ENCODE measurements at places on chromosomes 7 and 10.

GRCh38 chr7:29413626-29414136 is 150.0 kb upstream of the PRR15 start:
- DNase-seq, result no peak

DNA sequence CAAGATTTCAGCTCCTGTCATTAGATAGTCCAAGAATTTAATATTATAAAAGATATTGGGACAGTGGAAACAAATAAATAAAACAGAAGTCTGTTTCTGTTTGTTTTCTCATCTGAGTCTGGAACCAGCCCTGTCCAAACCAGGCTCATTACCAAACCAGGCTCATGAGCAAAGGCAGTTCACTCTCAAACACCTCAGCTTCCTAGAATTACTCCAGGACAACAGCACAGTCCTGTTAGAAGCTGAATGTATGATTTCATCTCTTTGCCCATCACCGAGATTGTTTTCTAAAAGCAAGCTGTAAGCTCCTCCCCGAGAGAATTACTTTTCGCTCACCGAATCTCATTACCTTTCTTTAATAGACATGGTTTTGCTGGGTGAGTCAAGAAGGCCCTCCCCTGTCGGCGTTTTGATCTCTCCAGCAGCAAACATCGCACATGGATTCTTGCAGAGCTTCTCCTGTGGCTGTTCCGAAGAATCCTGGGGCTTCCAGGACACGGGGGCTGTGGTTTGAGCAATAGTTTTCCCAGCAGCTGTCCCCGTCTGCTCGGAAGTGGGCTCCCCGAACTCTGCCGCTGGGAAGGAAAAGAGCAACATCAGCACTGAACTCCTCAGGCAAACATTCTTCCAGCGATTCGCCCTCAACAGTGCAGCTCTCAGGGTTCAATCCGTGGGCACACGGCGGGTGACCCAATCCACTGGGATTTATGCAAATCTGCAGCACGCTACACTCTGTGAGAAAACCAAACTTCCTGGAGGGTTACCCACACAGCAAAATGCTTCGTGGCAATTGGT is 112.5 kb downstream of the SVIL start:
- DNase-seq, result no peak

DNA sequence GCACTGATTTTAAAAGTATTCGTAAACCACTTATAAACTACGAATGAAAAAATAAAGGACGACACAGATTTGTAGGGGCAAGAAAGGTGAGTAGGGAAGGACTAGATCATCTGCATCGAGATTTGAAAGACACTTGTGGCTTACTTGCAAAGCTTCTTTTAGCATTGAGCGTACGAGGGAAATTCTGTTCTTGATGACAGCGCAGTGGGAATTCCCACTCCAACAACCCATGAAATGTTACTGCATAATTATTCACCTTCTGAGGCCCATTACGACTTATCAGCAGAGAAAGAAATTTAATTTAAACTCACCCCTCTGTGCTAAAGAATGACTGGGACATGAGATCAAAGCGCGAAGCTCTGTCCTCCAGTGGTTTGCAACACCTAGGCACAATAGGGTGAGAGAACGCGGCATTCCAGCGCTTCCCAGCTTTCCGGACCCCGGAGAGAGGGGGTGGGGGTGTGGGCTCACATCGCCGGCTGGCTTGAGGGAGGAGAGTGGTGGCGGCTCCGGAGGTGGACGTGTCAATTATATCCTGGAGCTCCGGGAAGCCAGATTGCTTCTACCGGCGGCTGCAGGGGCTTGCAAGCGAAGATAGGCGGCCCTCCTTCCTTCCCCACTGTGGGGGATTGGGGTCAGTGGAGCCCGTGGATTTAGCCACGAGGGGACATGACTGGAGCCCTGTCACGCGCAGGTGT is 10.3 kb downstream of the SP8 start:
- no peak for DNase-seq

DNA sequence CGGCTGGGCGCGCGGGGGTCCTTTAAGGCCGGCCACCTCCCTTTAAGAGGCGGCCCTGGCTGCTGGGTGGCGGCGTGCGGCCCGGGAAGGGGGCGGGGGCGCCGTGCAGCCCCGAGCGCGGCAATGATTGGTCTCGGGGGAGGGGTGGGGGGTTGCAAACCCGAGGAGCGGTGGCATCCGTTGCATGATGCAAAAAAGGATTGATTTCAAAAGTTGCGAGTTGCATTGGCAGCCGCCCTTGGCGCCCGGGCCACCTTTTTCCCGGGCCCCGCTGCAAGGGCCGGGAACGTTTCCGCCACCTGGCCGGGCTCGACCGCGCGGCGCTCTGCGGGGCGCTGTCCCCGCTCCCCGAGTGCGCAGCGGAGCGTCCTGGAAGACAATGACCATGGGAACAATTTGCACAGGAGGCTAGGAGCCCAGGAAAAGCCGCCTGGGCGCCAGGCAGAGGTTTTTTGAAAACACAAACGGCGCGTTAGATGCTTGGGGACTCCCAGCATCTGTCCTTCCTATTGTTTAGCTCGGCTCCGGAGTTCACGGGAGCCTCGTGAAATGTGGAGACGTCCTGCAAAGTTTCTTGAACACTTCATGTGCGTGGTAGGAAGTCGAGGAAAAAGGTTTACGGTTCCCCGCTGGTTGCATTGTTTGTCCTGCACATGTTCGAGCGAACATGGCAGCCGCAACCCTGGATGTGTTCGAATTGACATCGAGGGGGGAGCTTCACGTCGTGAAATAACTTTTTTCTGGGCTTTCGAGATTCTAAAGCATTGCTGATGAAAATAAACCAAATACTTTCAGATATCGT is at the start of gene SEPHS1:
Gene SEPHS1, minus strand, starts transcription at position 78 of the 802 bp plus-strand sequence. CDS start 3,343 bp downstream, outside the sequence.
- peak; percentile 47 for DNase-seq

DNA sequence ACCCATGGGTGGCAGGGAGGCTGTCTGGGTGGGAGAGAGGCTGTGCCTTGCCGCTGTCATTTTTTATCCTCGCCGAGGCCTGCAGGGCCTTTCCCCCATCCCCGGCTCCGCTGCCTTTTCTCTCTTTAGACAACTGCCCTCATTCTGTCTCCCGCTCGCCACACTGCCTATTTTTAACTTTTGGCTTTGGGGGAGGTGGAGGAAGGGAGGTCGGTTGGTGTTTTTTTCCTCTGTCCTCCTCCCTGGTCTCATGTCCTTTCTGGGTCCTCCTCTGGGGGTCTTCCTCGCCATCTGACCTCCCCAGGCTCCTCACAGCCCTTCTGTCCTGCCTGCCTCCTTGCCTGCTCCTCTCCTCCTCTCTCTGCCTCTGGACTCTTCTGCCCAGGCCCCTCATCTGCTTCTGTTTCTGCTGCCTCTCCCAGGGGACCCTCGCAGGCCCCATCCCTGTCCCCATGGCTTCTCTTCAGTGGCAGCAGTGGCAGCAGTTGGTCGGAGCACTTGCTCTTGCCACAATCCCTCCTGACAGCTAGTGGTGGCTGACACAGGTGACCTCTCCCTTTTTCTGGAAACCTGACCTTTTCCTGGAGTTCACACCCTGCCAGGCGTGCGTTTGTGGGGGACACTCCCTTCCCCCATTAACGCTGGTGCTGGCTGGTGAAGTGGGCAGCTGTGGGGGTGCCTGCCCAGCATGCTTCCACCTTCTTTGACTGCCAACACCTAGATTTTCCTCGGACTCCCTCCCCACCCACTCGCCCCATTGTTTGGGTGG is 19.5 kb upstream of the PCBD1 start:
- DNase-seq, result no peak

DNA sequence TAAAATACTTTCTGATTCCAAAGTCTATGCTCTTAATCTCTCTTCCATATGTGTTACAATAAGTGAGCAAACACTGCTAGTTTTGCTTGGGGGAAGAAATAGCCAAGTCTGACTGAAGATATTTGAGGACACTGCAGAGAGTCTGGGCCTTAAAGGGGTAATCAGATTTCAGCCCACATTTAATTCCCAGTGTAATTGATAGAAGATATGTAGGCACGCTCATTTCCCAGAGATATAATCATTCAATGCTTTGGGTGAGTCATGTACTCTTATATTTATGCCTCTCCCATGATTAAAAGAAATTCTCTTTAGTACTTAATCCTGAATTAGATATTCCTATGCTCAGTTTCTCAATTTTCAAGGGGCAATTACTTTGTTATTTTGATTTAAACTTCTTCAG is 178.1 kb upstream of the POM121L12 start:
- DNase-seq, result no peak

GRCh38 chr7:23759671-23760391 is 49.8 kb downstream of the STK31 start:
- no peak for DNase-seq

DNA sequence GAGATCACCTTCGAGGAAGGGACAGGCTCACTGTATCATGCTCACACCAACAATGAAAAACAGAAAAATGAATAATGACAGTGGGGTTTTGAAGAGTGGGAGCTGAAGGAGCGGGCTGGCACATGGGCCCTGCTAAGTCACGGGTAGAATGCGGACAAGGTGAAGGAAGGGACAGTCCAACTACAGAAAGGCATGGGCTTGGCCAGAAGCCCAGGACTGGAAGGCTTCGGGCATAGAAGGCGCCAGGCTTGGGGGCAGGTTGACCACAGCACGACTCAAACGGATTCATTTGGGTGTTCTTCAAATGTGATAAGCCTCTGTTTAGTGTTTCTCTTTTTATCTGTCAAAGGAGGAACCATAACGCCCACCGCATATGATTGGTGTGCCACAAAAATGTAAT is 509.5 kb downstream of the CCSER2 start:
- DNase-seq, result no peak
